ENCODE measurements at places on chromosomes 3 and 15. TPM values are rescaled to one million over a fixed set of nuclear protein-coding genes. Genes with fewer than 3 reads are reported as not detected.

GRCh38 chr3:126555795-126556636 lies 2.7 kb downstream of the C3orf22 start:
- no peak for DNase-seq

GRCh38 chr3:120831066-120831465 lies 76.9 kb upstream of the STXBP5L start:
- DNase-seq, result no peak

- DNase-seq, result no peak
Observed at GRCh38 chr15:96974761-96975160, 644.3 kb downstream of the NR2F2 start.

Gene CYP1A2
- total RNA-seq, result not detected

Gene SNTN
- not detected for total RNA-seq

Gene CFAP91
- total RNA-seq, result 0.43 TPM

GRCh38 chr15:57319226-57319918 lies 56.9 kb upstream of the CGNL1 start:
- no peak for DNase-seq

DNA sequence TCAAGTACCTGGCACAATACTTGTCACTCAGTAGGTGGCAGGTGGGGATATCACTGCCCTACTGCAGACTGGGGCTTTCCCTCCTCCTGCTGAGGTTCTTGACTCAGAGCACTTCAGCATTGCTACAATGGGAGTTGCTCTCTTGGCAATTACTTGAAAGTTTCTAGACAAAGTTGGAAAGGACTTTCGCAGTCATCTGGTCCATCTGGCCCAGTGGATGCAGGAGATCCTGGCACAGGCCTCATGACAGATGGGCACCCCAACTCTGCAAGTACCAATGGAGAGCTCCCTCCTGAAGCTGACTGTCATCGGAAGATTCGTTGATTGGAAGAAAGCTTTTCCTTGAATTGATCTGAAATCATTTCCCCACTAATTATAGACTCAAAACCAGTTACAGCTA lies 19.2 kb upstream of the IGF2BP2 start:
- DNase-seq, result no peak

Gene CCR9
- not detected for total RNA-seq

DNA sequence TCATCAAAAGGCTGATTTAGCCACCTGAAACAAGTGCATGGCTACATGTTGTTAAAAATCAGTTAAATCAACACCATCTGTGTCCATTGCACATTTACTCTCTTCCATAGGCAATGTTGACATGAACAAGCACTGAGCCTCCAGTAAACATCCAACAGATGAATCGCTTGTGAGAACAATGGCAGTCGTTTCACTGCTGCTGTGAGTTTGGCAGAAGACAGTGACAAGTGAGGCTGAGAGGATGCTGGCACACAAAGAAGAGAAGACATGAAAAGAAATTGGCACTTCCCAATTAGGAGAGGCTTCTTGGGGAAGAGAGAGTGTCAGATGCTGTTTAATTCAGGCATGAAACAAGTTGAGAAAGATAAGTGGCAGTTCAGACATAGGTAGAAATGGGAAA lies 227.4 kb upstream of the STT3B start:
- no peak for DNase-seq

DNA sequence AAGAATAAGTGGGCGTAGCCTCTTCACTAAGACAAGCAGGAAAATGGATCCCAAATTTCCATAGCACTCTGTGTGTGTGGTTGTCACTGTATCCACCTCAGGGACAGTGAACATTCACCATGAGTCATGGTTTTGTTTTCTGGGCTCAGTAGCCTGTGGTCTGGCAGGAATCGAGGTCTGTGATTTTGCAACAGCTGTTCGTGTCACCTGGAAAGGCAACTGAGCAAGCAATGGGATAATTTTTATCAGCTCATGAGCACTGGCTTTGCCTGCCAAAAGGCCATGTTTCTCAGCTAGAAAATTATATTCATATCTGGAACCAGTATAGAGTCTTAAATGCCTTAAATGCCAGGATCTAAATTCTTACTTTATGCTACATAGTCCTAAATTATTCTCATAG lies 60.9 kb downstream of the STRIT1 start:
- peak; percentile 90 for DNase-seq

GRCh38 chr3:23620638-23621015 lies 185.1 kb upstream of the UBE2E1 start:
- DNase-seq, result no peak

GRCh38 chr3:104106276-104106675 lies 1260.4 kb upstream of the ALCAM start:
- no peak for DNase-seq

DNA sequence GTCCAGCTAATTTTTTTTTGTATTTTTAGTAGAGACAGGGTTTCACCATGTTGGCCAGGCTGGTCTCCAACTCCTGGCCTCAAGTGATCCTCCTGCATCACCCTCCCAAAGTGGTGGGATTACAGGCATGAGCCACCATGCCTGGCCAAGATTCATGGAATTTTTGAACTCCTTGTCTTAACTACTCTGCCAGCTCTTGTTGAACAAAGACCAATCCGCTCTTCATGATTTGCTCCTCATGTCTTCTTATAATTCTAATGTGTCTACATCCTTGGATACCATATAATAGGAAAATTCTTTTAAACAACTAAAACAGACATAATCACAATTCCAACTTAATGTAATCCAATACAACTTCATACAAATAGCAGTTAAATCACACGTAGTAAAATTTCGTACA lies 21.3 kb downstream of the UBA5 start:
- no peak for DNase-seq

DNA sequence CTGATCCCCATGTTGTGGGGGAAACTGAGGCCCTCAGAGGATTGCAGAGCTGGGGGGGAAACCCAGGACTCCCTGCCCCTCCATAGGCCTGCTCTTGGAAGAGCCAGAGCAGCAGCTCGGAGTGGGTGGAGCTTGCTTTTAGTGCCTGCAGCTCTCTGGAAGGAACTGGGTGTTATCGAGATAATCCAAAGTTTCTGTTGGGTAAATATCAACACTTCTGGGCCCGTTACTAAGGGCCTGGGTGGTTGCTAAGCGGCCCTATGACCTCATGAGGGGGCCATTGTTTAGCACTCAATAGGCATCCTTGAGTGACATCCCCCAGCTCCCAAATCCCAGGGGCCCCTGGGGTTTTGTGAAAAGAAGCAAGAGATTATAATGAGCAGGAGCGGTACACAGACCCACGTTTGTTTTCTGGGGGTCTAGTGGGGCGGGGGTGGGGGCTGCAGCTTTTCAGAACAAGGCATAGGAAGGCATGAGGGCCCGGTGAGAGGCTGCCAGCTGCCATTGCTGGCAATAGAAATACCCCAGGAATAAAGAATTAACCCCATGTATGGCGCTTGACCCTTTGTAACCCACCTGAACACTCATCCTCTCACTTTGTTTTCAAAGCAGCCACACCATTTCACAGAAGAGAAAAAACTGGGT lies 48.3 kb upstream of the ATP2B2 start:
- no peak for DNase-seq

Gene SLC24A5
- total RNA-seq, result not detected

DNA sequence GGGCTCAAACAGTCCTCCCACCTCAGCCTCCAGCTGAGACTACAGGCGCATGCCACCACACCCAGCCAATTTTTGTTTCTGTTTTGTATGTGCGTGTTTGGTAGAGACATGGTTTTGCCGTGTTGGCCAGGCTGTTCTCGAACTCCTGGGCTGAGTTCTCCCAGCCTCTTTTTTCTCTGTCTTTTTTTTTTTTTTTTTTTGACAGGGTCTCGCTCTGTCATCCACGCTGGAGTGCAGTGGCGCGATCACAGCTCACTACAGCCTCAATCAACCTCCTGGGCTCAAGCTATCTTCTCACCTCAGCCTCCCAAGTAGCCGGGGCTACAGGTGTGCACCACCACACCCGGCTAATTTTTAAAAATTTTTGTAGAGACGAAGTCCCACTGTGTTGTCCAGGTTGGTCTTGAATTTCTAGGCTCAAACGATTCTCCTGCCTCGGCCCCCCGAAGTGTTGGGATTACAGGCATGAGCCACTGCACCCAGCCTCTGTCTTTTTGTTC lies 867 bp upstream of the DCAF1 start:
- no peak for DNase-seq

DNA sequence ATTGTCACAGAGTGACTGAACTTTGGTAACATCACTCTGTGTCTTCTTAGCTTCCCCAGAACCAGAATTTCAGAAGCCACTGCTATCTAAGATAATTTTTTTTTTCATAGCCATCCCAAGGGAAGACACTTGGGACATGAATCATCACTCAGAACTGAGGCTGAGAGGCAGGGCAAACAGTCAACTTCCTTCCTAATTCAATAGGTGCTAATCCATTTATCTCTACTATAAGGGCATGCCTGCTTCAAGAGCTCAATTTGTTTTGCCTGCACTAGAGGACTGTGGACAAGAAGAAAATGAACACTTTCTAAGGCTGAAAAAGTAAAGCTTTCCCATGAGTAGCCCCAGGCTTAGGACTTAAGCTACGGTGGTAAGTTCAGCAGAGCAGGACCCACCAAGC lies 56.7 kb upstream of the MYRIP start:
- DNase-seq, result no peak

DNA sequence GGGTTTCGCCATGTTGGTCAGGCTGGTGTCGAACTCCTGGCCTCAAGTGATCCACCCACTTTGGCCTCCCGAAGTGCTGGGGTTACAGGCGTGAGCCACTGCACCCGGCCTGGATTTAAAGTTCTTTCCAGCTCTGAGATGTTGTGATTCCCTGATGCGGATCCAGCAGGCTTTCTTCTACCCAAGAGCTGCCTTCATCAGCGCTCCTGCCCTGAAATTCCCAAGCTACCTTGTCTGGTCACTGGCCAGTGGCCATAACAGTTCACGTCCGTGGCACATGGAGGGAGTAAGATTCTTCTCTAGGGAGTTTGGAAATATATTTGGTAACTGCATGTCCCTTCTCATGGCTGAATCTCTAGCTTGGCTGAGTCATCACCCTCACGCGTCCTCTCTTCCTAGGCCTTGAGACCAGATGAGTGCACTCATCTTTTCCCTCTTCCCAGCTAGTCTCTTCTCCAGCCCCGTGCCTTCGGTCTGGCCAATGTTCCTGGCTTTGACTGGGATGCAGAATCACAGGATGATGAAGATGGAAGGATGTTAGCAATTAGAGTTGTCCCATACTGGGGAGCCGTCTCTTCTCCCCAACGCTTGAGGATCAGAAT lies 29.8 kb upstream of the APOD start:
- peak; percentile 51 for DNase-seq

GRCh38 chr3:87173776-87174175 lies 53.3 kb upstream of the CHMP2B start:
- DNase-seq, result no peak

Gene ADIPOQ
- total RNA-seq, result not detected

DNA sequence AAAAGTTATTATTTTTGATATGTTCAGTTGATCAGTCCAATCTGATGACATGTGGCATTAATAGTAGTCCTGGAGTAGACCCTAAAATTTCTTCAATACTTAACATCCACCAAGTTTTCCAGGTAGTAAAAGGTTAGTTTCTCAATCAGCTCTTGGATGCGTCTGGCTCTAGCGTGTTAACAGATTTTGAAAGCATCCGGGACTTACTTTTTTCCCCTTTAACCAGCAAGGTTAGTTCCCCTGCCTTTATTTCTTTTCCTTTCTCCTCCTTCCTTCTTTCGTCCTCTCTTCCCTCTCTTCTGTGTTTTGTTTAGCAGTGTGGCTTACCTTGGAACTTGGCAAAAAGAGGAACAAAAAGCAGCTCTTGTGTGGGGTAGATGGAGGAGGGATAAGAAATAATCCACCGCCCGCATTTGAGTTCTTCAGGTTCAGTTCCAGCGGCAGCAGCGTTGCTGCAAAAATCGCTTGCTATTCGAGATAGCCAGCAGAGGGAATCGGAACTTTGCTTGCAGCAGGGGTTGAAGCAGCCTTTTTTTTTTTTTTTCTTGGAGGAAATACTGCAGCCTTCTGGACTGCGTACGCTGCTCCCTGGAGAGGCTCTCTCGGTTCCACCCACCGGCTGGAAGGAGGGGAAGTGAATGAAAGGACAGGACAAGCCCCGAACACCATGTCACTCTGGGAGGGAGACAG lies at the start of gene RBMS3:
Gene RBMS3, plus strand, starts transcription at position 668 of the 690 bp plus-strand sequence.
- DNase-seq, result peak; percentile 97

Gene HLTF
- 56.6 TPM for total RNA-seq

Gene KLHL40
- total RNA-seq, result not detected

DNA sequence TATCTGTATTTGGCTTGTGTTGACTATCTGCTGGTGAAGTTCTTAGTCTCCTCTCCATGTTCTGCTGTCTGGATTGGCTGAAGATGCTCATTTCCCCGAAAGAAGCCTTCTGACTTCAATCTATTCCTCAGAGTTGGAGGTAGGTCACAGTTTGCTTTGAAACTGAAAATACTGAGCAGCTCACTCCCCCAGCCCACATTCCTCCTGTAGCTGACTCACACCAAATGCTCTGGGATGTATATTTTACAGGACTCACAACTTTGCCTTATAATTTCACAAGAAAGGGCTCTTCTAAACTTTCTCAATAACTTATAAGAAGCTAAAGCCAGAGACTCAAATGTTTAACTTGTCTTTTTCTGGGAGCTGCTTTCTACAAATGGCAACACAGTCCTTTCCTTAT lies 36.3 kb upstream of the SNX4 start:
- peak; percentile 80 for DNase-seq

Gene SLC25A36
- 56.7 TPM for total RNA-seq

DNA sequence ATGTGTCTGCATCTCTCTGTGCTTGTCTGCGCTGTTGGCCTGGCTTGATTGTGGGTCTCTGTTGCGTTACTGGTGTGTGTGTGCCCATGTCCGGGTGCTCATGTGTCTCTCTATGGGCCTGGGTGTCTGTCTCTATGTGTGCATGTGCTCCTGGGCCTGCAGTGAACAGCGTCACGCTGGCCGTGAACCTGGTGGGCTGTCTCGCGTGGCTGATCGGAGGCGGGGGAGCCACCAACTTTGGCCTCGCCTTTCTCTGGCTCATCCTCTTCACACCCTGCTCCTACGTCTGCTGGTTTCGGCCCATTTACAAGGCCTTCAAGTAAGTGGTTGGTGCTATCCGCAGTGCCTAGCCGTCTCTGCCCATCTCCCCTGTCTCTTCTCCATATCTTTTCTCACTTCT lies 7.0 kb upstream of the PPCDC start:
- DNase-seq, result no peak

Data from fibroblast of villous mesenchyme (primary cell).